Ecto neural progenitor cell (in vitro differentiated cells): ENCODE measurements at places on chromosomes 11 and 22.

DNA sequence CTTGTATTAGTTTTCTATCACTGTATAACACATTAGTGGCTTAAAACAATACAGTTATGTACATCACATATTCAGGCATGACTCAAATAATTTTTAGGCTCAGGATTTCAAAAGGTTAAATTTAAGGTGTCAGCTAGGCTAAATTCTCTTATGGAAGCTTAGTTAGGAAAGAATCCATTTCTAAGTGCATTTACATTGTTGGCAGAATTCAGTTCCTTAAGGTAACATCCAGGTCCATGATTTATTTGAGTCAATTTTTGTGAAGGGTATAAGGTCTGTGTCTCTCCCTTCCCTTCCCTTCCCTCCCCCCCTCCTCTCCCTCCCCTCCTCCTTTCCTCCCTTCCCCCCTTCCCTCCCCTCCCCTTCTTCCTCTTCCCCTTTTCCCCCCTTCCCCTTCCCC lies 399.0 kb upstream of the CNTN5 start:
- DNase-seq, result no peak

- no peak for DNase-seq
Observed at GRCh38 chr11:128458321-128458720, 129.0 kb downstream of the ETS1 start.

GRCh38 chr11:100872951-100873740 lies 186.1 kb downstream of the ARHGAP42 start:
- DNase-seq, result no peak

DNA sequence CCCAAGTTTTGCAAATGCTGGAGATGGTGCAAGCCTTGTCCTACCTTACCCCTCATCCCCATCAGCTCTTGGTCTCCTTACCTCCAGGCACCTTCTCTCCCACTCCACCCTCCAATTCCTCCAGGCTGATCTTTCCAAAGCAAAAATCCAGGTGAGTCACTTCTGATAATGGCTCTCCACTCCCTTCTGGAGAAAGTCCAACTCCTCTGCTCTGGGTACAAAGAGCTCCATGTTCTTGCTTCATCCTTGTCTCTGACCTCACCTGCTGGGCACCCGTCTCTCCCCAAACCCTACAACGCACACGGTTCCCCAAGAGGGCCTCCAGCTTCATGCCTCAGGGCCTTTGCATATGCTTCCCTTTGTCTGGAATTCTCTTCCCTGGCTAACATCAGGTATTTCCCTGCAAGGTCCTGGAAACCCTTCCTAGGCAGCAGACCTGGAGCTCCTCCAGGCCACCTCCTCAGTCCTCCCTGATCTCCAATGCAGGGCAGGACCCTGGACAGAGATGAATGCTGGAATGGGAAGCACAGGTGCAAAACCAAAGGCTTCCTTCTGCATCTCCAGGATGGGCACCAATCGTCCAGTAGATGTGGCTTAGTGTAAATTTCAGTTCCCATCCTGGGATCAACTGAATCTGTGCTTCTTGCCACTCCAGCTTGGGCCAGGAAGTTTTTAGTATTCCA lies 22.7 kb downstream of the IFT27 start:
- no peak for DNase-seq

DNA sequence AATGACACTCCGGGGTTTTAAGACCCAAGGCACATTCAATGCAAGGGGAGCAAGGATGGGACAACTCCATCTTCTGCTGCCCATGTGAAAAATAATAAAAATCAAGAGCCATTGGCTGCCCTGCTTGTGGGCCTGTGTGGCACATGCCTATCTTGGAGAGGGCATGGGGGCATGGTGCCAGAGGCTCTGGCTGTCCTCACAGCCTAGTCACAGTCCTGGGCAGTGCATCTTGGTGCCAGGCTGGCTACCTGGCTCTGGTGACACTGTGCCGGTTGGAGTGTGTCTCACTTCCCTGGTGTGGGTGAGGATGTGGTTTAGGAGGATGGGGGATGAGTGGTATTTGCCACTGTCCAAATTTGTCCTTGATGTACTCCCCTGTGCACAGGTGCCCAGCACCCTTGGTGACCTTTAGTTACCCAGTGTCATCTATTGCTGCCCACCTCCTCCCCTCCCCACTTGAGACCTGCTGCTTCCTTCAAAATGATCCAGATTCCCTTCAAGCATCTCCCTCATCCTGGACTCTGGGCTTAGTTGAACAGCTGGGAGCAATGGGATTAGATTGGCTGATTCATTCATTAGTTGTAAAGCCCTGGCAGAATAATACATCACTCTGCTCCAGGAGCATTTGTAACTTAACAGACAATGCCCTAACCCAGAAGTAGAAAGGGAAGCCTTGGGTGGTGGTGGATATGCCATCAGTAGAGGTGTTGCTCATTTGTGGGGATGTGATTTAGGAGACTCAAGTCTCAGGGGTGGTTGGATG lies 4.6 kb downstream of the TMEM86A start:
- no peak for DNase-seq

- DNase-seq, result peak; percentile 79
Observed at GRCh38 chr11:46332568-46333393, 14.5 kb upstream of the DGKZ start.

DNA sequence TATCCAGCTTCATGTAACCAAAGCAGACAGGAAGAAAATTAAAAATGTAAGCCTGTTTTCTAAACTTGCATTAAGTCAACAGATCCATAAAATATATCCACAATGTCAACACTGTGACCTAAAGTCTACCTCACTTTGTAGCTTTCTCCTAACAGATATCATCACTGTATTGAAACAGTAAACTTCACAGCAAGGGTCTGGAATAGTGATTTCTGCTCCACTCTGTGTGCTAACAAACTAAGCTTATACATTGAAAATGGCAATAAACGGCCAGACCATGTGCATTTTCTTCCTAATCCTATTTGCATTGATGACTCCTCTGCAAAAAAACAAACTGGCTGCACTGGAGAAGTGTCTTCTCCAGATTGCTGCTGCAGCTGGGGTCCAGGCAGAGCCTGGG lies 26.8 kb downstream of the CADM1 start:
- DNase-seq, result no peak

DNA sequence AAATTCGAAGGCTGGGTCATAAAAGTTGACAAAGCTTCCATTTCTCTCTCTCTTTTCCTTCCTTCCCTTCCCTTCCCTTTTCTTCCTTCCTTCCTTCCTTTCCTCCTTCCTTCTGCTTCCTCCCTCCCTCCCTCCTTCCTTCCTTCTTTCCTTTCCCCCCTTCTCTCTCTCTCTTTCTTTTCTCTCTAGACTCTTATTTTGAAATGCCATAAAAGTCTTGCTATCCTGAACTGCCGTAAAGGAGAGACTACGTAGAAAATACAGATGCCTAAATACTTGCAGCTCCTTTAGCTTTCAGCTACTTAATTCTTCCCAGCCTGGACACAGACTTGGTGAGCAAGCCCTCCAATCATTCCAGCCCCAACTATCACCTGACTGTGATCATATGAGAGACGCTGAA lies 1644.4 kb downstream of the FAM181B start:
- no peak for DNase-seq

DNA sequence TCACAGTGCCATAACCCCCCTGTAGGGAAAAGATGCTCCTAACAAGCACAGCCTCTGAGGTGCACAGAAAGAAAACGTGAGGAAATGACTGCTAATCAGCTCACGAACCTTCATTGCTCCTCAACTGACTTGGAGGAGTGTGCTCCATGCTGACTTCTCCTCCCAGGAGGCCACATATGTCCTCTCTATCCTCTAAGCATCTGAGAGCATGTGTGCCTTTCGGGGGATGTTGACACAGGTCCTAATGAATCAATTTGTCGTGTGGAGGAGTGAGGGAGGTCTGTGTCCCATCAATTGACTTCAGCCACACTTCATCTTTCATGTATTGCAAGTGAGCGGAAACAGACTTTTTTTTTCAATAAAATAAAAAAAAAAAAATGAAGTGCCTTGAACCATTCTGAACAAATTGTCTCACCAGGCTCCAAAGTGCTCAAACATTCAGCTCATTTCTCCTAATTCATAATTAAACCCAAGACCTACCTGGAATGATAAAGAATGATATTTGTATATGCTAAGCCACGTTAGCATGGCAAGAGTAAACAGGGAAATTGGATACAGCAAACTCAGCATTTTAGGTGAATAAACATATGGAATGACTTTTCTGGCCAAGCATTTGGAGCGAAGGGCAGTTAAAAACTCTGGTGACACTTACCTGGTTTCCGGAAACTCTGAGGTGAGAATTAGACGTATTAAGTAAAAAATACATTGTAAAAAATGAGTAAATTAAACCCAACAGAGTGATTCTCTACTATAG lies 317.6 kb upstream of the FAT3 start:
- no peak for DNase-seq

DNA sequence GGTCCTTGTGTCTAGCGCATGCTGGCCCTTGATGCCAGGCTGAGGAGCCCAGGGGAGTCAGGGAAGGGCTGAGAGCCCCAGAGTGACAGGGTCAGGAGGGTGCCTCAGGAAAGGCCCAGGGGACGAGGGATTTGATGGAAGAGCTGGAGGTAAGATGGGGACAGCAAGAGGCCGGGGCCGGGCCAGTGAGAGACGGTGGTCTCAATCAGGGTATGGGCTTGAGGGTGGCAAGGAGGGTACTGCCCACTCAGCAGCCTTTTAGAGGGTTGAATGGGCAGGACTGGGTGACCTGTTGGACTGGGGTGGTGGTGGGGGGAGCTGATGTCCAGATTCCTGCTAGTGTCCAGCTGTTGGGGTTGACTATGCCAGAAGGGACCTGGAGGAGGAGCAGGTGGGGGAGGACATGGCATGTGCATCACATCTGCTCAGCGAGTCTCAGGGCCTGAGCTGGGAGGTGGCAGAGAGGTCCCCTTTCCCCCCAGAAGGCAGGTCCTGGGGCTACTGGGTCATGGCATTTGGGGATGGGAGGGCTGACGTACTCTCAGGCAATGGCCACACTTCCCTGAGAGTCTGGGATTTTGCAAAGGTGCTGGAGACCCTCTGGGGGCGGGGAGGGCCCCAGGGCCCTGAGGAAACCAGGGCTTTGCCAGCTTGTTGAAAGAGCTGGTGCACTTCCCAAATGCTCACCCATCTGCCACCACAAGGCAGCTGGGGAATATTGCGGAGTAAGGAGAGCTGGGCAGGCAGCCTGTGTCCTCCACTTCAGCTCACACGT lies 18.4 kb downstream of the MYO7A start:
- DNase-seq, result no peak

DNA sequence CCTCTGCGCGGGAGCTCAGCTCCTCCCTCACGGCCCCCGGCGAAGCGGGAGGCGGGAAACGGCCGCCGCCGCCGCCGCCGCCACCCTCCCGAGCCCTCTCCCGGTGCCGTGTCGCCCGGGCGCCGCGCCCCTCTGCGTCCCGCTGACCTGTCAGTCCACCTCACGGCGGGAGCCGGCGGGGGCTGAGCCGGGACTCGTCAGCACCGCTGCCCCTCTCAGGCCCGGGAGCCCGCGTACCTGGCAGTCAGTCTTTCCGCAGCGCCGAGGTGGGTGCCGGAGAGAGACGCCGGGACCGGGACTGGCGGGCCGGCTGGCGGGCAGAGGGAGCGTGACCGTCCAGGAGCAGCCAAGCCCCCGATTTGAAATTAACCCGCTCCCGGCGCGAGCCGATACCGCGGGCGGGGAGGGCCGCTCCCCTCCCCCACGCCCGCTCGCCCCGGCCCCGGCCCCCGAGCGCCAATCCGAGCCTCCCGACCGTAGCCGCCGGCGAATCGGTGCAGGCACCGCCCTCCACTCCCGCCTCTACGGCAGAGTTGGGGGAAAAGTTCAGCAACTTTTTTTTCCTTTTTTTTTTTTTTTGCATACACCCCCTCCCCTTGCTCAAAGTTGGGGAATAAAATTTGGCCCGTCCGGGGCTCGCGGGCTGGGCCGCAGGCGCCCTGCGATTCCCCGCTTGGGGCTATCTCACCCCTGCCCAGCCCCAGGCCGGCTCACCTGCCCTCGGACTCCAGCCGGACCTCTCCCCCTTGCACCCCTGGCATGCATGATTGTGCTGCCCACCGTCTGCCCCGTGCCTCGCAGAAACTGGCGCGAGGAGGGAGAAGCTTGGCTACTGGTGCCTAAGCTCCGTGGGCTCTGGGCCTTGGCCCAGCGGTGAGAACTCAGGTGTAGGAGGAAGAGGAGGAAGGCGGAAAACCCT lies 774 bp upstream of the E2F8 start:
- peak; percentile 79 for DNase-seq

DNA sequence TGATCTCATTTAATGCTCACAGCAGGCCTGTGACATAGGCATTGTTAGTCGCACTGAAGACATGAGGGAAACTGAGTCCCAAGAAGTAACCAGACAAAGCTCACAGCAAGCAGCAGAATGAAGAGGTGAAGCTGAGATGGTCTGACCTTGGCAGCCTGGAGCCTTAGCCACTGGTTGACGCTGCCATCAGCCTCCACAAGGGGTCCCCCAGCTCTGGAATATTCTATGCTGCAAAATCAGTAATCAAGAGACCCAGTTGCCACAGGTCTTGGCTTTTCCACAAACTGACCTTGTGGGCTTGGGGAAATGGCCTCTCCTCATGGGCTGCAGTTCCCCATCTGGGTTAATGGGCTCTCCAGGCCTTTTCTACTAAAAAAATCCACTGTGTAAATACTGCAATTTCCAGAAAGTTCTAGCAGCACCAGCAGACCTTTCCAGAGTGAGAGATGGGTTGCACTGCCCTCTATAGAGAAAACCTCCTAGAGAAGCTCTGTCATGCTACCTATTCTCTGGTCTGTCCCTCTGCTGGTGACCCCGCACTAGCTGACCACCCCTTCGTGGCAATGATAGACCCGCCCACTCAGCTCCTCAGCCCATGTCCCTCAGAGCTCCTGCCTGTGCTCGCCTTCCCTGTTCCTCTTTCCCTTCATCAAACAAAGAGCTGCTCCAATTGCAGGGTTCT lies 22.6 kb upstream of the ISX start:
- DNase-seq, result no peak

DNA sequence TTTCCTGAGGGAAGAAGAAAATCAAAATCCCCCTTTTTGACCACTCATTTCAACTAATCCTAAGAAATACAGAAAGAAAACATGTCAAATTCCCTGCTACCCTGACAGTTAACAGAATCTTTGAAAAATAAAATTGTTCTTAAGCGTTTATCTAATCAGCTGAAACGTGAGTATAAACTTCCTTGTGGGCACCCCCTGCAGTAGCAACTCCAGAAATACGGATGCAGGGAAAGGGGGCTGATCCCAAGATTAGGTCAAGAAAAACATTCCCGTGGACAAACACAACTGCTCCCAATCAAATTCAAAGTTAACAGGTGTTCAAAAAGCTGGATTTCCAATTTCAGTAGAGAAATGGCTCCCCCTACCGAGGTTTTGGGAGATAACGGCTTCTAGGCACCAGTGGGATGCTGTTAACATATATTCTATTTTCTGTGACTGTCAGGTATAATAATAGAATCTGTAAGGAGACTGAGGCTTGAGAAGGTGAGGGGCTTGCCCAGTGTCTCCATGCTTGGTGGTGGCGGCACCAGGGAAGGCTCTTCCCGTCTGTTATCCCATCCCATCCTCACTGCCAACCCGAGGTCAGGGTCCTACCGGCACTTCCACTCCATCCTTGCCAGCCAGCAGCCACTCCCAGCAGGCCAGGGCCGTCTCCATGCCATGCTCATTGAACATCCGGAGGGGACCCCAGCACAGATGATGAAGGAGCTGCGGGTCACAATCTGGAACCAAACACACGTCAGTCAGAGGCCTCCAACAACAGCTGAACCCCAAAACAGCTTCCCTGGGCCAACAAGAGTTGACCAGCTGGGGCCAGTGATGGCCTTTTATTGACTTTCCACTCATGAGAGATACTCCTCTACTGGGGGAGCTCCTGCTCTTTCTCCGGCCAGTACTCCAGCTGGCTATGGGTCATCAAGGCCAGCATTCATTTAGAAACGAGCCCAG lies 32.0 kb upstream of the SERPIND1 start:
- DNase-seq, result no peak
